Putamen (tissue), 1 donor: ENCODE measurements at places on chromosomes 12 and 14.

- DNase-seq, result no peak
Measured at GRCh38 chr12:21001778-21002177, 129.2 kb upstream of the SLCO1B1 start.

GRCh38 chr12:47321436-47321835 is 241.7 kb upstream of the AMIGO2 start:
- no peak for DNase-seq

DNA sequence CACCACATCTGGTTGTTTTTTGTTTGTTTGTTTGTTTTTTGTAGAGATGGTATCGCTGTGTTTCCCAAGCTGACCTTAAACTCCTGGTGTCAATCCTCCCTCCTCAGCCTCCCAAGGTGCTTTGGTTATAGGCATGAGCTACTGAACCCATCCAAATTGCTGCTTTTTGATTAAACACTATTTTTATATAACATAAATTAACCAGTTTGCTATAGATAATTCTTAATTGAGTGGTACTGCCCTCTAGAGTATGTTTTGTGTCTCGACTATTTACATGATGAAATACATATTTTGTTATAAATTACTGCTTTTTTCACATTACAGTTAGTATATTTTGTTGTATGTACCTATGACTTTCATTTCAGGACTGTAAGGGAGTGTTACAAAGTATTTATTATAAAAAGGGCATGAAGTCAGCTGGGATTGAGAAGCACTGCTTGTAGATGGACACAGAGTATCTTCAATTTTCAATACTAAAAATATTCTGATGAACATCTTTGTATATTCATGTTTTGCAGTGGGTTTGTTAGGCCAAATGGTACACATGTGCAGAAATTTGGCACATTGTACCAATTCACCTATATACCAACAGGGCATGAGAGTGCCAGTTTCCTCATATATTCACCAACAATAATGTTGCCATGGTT is 14.9 kb upstream of the SCAF11 start:
- no peak for DNase-seq

- no peak for DNase-seq
Measured at GRCh38 chr12:94434171-94434570, 25.5 kb downstream of the CEP83 start.

GRCh38 chr12:25054783-25055144 is 105.9 kb upstream of the BCAT1 start:
- DNase-seq, result no peak

- no peak for DNase-seq
Measured at GRCh38 chr12:77122236-77122635, 56.9 kb upstream of the E2F7 start.

DNA sequence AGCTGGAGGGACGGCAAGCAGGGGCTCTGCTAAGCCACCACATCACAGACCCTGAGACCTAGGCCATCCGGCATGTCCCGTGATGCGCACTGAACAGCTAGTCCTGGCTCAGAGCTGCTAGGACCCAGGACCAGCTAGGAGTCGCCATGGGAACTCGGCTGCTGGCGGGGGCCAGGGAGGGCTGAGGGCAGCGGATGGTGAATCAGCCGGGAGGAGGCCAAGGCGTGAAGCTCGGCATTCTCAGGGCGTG is 5.1 kb downstream of the AHNAK2 start:
- DNase-seq, result no peak

DNA sequence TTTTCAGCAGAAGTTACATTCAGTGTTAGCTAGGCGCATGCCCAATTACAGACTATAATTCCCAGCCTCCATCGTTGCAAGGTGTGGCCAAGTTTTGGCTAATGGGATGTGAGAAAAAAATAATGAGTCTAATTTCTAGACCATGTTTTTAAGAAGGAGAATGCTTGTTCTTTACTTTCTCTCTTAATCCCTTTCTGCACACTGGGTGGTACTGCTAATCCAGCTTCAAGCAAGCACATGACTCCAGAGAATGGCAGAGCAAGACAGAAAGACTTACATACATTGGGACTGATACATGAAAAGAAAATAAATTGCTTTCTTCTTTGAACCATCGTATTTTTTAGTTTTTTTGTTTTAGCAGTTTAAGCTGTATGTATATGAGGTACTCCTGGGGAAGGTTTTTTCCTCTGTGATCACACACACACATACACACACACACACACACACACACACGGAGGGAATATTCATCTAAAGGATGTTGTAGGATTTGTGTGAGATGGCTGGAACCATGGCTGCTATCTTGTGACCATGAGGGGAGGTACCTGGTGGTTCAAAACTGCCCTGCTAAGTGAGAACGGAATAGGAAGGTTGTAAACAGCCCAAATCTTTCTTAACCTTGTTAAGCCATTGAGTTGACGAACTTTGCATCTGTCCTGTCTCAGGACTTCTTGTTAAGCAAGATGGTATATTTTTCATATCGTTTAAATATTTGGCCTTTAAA is 34.3 kb upstream of the LTA4H start:
- DNase-seq, result no peak

- DNase-seq, result no peak
Measured at GRCh38 chr14:21735639-21736307, 62.2 kb upstream of the OR4E1 start.

GRCh38 chr12:67446716-67447115 is 177.6 kb downstream of the CAND1 start:
- peak; percentile 85 for DNase-seq

- no peak for DNase-seq
Measured at GRCh38 chr12:125271892-125272291, 206.7 kb downstream of the AACS start.

- DNase-seq, result peak; percentile 33
Measured at GRCh38 chr12:121131941-121132341, 735 bp upstream of the P2RX7 start.

DNA sequence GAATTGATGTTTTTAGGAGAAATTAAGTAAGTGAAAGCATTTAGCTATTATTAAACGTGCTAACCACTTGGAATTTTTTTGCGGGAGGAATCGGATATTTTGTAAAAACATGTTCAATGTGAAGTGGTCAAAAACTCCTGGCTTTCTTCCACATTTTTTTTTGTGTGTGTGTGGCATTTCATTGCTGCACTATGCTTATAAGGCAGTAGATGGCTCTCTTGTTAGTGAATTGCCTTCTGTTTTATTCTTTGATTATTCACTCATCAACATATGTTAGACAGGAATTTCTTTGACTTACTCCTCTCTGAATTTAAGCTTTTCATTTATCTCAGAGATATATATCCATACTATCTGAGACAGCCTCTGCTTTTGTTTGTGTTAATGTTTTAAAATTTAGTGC is 71.3 kb downstream of the DERA start:
- DNase-seq, result no peak

DNA sequence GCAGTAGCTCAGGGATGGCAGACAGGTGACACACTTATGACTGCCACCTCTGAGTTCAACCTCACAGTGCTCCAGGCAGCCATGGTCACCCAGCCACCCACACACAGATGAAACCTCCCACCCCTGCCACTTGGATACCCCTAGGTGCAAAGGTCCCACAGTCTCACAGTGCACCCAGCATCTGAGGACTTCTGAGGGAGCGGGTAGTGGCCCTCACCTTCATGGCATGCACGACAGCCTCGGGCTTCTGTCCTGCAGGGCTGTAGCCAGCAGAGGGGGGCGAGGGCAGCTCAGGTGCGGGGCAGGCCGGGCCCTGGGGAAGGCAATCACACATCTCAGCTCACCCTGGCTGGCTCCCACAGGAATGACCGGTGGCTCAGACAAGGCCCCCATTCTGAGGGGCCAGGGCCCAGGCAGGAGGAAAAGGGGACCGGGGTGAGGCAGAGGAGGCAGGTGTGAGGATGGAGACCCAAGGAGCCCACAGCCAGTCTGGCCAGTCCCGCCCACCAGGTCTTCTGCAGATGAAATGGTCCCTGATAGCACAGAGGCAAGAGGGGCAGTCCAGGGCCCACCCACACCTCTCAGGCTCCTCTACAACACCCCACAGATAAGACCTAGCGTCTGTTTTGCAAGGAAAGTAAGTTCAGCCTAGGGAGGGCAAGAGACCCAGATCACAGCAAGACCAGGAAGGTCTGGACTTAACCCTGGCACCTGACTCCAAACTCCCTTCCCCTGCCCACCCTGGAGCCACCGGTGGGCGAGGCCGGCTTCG is 35.8 kb downstream of the CCNK start:
- no peak for DNase-seq

DNA sequence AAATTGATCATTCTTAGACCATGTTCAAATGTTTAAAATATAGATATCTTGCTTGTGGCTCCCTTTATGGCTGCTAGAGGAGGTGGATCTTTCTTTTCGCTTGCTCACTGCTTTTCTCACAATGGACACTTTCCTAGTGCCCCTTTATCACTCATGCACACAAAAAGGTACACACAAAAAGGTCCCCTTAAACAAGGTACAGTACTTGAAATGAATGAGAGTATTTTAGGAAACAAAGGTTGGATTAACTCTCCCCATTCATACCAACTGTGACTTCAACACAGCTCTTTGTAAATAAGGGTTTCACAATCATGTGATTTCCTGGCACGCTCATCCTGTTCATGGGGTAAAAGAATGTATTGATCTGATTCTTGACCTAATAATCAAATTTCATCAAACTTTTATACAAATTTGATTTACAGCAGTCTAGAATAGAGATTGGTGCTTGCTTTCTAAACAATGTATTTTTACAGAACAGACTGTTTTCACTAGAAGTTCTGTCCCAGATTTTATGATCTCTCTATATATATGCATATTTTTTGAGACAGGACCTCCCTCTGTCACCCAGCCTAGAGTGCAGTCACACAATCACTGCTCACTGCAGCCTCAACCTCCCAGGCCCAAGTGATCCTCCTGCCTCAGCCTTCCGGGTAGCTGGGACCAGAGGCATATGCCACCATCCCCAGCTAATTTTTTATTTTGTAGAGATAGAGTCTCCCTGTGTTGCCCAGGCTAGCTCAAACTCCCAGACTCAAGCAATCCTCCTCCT is 34.4 kb upstream of the EPS8 start:
- DNase-seq, result no peak

- no peak for DNase-seq
Measured at GRCh38 chr12:6375269-6376078, at the start of gene SCNN1A. TSS of gene SCNN1A (minus strand) at chr12:6375563. CDS start at chr12:6374783, 780 bp downstream.

DNA sequence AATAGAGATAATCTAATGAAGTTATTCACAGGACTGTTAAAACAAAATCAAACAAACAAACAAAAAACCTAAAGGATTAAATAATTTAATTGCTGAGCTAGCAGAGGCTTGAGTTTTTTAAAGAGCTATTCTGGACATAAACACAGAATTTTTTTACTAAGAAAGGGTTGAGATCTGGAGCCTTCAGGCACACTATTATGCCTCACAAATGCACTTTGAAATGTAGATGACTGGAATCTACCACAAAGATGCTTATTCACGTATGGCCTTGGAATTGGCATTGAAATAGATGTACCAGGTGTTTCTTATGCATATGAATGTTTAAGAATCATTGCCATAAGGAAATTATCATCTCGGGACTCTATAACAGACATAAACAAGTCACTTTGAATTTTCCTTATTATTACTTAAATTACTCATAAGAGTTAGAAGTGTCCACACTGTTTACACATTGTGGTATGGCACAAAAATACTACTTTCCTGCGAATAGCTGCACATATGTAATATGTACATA is 21.6 kb downstream of the PUS7L start:
- no peak for DNase-seq

DNA sequence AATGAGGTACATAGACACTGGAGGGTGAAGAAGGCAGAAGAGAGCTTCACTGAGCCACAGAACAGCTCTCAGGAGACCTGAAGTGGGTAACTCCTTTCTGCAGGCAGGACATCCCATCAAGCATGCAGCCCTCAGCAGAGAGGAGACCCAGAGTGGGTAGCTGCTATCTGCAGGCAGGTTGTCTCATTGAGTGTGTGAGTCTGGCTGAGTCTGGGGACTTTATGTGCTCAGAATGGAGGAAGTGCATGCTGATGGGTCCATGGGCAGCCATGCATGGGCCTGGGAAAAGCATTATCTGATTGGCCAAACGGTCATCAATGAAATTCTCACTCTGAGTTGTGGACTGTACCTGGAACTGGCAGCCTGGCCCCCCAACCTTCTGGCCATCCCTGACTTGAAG is 14.7 kb upstream of the HIGD1C start:
- no peak for DNase-seq
